HuH-7.5 (cell line): ENCODE measurements at places on chromosomes 1 and 21.

- no peak for DNase-seq
Observed at GRCh38 chr1:26239936-26240335, 5.9 kb downstream of the CEP85 start.

GRCh38 chr1:11413986-11414391 is 65.0 kb upstream of the DISP3 start:
- DNase-seq, result no peak

GRCh38 chr1:244695937-244696336 is 43.0 kb downstream of the DESI2 start:
- no peak for DNase-seq

- DNase-seq, result no peak
Observed at GRCh38 chr1:156911577-156912298, 8.7 kb upstream of the LRRC71 start.

- no peak for DNase-seq
Observed at GRCh38 chr1:175572932-175573868, 170.2 kb downstream of the TNR start.

GRCh38 chr1:236759252-236759859 is 35.7 kb upstream of the MTR start:
- DNase-seq, result no peak

DNA sequence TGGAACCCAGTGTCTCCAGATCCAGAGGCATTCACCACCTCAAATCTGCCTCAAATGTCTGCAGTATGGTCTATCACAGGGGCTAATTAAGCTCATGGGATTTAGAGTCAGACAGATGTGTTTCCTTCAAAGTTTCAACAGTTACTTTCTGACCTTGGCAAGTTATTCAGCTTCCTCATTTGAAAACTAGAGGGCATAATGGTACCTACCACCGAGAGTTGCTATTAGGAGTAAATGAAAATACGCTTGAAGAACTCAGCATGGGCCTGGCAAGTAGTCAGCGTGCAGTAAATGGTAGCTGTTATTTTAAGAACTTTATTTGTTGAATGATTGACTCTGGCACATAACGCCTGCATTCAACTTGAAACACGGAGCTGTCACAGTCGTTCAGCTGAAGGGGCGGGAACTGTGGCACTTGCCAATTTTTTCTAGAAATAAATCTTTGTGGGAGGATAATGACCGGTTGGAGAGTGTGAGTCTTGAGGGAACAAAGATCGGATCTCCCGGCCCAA is 1.2 kb upstream of the CAP1 start:
- DNase-seq, result no peak

- DNase-seq, result no peak
Observed at GRCh38 chr1:192167011-192167410, 8.7 kb downstream of the RGS18 start.

DNA sequence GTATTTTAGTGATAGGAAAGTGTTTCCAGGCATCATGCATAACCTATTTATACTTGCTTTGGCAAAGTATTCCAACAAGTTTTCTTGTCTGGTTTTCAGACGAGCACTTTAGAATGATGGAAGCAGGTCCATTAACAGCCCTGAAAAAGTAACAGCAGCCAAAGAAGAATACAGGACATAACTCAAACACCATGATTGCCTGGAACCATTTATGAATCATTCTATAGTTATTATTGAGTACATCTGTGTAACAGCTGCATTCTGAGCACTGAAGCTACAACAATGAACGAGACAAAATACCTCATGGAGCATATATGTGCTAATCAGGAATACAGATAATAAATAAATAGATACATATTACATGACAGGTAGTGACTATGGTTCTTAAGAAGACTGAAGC is 12.6 kb downstream of the IL10RB start:
- no peak for DNase-seq

DNA sequence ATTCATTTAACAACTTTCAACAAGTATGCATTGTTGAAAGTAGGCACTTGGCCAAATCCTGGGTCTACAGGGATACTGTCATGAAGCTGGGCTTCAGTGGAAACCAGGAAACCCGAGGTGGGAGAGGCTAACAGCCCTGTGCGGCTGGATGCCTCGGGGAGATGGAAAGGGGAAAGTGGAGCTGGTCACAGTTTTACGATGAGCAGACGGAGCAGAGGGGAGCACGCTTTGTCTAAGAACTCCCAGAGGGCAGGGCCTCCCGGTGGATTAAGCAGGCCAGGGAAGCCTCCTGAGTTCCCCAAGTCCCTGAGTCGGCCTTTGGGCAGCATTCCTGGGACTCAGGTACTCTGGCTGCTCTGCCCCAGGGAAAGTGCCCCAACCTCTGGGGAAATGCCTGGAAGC is 23.8 kb downstream of the STUM start:
- DNase-seq, result no peak

GRCh38 chr1:110008971-110009565 is 24.5 kb downstream of the AHCYL1 start:
- DNase-seq, result no peak

DNA sequence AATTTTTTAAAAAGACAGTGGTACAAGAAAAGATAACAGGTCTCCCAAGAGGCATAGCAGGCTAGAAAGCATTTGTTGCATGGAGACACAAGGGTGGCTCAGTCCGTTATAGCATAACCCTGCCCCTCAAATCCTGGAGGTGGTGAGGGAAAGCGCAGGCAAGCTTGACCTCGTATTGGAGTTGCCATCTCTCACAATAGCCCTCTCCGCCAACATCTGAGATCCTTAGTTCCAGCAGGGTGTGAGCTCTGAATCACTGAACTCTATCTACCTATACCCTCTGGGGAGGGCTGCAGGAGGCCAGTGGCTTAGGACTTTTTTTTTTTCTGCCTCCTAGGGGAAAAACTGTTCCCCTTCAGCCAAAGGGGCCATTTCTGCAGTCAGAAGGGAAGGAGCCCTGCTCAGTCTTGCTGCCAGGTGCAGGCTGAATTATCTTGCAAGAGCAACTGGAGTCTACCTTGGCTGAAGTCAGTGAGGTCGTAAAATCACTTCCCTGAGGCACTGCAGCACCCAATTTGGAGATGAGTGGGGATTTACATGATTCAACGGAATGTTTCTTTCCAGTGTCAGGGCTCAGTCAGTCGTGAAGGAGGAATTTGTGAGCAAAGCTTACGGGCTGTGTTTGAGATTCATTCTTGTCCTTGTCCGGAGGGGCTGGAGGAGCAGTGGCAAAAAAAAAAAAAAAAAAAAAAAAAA is 17.2 kb upstream of the C8A start:
- DNase-seq, result no peak

DNA sequence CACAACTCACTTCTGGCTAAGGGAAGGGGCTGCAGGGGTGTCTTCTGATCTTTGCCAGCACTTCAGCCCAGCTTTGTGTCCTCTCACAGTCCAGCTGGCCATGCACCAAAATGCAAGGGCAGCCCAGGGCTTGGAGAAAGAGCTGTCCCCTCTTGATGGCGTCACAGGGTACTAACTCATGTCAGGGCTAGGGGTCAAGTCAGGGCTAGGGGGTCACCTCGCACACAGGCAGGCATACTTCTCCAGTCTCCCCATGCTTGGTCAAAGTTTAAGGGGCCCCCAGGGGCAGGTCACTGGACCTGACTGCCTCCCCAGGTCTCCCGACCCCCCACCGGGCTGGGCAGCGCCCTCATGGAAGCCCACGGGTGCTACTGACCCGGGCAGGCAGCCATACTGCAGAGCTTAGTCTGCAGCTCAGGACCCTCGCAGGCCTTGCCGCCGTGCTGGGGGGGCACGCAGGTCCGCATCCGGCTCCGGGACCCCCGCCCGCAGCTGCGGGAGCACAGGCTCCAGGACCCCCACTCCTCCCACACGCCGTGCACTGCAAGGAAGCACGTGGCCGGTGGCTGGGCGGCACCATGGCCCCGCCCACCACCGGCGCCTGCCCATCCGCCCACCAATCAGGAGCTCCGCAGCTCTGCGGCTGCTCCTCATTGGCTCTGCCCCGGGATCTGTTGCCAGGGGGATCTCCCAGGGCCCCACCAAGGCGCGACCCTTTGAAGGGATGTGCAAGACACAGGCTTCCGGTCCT is 21.5 kb downstream of the ADGRB2 start:
- no peak for DNase-seq

GRCh38 chr21:42652527-42653230 is 742 bp upstream of the PDE9A start:
- peak; percentile 80 for DNase-seq

DNA sequence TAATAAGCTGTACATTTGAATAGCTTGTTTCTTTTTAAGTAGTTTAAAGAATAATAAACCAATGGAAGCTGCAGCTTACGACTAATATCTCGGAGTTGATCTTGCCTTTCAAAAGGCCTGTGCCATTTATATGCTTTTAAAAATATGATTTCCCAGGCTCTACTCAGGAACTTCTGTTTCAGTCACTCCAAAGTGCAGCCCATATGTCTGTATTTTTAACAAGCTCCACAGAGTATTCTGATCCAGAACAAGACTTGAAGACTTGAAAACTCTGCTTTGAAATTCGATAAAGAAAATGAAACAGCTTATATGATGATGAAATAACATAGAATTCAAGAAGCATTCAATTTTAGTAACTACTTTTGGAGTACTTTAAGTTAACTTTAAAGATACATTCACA is 79.1 kb upstream of the PLPPR4 start:
- no peak for DNase-seq

- DNase-seq, result no peak
Observed at GRCh38 chr1:49199564-49199963, 422.9 kb upstream of the BEND5 start.

GRCh38 chr1:95012389-95012788 is 60.4 kb downstream of the ALG14 start:
- no peak for DNase-seq

GRCh38 chr1:157969697-157970485 is 23.6 kb upstream of the KIRREL1 start:
- DNase-seq, result no peak

DNA sequence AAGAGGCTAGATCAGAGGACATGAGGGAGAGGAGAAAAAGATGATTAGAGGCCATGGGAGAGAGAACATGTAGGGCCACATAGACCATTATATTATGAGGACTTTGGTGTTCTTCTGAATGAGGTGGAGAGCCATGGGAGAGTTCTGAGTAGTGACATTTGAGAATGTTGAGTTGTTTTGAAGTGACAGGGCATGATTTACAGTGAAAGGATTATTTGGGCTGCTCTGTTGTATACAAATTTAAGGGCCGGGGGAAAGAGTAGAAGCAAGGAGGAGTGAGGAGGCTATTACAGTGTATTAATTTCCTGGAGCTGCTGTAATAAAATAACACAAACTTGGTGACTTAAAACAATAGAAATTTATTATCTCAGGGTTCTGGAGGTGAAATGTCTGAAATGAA is 102.5 kb upstream of the RGS4 start:
- no peak for DNase-seq

DNA sequence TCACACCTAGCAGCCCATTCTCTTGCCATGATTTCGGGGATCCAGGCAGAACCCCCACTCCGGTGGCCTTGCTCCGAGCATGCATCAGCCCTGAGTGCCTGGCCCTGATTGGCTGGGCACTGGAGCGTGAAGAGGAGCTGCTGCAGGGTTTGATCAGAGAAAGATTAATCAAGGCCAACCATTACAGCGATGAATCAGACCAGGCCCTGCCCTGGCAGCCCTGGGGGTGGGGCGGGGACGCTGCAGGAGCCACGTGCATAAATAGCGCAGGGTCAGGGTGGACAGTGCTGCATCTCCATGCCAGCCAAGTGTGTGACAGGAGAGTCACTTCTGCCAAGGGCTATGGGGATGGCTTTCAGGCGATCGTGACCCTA is 3.4 kb upstream of the FAM131C start:
- DNase-seq, result no peak
